ENCODE measurements at places on chromosomes 4 and X.
A peak's percentile ranks its signal among the peaks of the same experiment; 100 is the strongest.

DNA sequence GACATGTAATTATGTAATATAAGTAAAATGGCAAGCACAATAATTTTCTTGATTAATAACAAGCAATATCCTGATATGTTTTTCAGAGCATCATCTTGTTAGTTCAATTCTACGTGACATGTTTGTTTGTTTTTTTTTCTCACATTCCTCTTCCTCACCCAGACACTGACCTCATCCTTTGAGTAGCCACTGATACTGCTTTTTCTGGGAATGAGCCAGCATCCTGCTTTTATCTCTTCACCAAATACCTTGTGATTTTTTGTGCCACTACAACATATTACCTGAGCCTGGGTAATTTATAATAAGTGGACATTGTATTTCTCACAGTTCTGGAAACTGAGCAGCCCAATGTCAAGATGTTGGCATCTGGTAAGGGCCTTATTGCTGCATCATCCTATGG lies 484.0 kb downstream of the NAF1 start:
- no peak for DNase-seq

DNA sequence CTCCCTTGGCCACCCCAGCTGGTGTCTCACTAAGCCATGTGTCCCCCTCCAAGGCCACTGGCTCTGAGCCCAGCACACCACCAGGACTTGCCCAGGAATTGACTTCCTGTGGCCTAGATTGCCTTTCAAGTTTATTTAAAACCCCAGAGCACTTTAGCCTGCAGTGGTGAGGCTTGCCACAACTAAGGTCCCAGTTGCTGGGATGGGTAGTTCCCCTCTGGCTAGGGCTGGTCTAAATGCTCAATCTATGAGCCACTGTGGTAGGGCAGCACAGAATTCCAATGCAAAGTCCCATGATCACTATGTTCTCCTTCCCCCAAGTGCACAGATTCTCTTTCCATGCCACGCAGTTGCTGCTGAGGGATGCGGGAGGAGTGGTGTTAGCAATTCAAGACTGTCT lies 61.1 kb upstream of the HCCS start:
- DNase-seq: no peak

DNA sequence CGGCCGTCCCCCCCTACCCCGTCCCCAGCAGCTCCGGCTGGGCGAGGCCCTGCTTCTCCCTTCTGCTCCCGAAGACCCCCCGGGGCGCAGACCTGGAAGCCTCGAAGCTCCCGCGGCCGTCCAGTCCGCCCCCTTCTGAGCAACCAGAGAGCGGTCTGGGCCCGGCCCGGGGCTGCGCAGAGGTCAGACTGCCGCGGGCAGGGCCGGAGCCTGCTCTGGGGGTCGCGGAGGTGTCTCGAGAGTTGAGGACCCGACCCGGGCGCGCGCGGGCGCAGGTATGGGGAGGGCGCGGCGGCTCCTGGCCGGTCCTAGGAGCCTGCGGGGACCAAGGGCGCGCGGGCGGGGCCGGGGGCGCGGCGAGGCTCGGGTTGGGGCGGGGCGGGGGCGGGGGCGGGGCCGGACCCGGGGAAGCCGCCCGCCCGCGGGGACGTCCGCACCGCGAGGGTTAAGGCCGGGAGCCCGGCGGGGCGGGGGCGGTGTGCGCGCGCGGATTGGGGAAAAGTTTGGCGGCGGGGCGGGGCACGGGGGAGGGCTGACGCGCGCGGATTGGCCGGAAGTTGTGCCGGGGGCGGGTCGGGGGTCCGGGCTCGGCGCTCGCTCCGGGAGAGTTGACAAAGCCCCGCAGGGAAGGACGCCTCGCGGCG lies at the start of gene FGFRL1:
Gene FGFRL1 (plus strand): TSS at position 605 of the 644 bp plus-strand sequence. CDS start 860 bp downstream, outside the sequence.
- peak; percentile 90 for DNase-seq

- DNase-seq: no peak
Observed at GRCh38 chr4:101224358-101225218, 122.7 kb downstream of the PPP3CA start.

DNA sequence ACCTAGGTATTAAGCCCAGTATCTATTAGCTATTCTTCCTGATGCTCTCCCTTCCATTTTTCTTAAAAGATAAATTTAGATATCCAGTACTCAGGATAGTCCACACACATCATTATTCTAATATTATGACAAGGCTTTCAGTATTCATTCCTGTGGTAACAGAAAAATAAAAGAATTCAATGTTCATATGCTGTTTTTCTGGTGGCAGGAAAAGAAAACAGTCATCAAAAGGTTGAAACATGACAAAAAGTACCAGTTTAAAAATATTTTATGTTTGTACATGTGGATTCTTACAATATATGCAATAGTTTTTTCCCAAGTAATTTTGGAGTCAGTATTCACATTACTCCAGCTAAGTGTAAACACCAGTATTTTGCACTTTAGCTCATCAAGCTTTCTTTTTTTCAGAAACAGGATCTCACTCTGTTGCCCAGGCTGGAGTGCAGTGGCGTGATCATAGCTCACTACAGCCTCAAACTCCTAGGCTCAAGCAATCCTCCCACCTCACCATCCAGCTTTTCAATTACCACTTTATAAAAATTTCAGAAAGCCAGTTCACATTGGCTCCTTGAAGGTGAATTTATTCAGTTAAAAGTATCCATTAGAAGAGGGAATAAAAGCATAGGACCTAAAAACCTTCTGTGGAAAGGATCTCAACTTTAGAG lies 2.3 kb downstream of the APBB2 start:
- DNase-seq: no peak

DNA sequence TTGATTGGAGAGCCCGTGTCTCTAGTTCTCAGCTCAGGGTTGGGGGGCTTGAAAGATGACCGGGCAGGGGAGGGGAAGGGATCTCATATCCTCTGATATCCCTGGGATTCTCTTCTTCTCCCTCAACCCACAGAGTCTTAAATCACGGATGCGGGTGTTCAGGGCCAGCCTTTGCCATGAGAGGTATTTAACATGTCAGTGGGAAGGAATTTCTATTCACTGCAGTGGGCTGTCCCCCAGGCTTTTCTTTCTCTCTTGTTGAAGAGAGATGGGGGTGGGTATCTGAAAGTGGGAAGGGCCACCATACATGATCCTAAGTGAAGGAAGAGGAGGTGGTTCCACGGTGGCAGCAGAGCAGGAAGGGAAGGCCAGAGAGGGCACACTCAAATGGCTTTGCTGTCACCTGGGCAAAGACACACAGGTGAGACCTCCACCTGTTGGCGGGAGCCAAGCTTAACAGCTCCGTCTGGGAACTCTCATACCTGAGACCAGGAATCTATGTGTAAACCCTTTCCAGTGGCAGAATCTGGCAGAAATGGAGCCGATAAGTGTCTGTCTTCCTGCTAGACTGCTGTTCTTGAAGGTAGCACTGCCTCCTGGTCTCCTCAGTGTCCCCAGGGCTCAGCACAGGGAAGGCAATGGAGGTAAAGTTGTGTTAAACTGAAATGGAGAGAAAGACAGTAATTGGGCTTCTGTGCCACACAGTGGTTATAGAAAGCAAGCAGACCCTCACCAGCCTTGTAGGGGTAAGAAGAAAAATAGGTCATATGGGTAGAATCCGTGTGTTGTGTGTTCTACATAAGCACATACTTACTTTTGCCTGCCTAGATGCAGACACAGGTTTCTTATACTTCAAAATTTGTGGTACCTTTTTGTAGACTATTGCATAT lies 49.4 kb downstream of the RHOH start:
- no peak for DNase-seq

GRCh38 chr4:152805071-152805650 lies 25.4 kb downstream of the ARFIP1 start:
- DNase-seq: no peak

- DNase-seq: no peak
Observed at GRCh38 chrX:119783026-119783425, 8.4 kb downstream of the RPL39 start.

DNA sequence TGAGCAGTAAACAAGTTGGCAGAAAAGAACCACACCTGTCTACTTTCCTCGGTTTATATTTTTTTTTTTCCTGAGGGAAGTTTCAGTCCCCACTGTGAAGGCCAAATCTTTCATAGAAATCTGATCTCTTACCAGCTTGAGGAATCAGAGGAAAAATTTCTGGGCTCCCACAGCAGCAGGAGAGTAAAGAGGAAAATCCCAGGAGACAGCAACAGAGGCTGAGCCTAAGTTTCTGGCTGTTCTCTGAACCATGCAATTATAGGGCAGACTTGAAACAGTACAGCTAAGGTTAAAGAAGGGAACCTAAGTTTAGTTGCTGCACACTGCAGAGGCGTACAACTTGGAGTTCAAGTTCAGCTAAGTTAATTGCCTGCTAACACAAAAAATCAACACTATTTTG lies 1090.9 kb upstream of the INTU start:
- no peak for DNase-seq

DNA sequence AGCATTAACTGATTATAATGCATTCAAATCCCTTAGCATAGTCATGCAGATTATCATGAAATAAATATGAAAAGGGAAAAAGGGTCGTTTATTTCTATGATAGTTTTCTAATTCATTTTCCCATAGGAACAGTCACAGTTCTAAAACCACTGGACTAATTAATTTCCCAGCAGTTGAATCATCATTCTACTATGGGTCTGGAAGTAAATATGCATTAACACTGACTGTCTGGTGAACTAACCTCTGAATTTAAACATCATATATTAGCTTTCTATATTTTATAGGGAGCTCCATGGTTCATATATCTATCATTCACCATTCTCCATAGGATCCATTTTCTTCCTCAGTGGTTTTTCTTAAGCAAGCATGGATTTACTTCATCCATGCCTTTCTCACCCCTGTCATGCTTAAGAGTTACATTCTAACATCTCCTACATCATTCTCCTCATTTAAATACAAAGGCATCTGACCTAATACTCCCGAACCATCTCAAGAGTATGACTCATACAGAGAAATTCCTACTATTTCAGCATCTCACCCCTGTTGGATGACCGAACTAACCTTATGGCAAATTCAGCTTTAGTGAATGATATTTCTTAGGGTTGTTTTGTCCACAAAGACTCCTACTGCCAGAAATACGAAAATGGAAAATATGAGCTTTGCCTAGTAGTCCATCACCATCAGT lies 198.7 kb upstream of the ADAMTS3 start:
- DNase-seq: no peak

GRCh38 chr4:3860061-3860912 lies 94.1 kb downstream of the ADRA2C start:
- DNase-seq: no peak

GRCh38 chr4:154622598-154622997 lies 10.1 kb upstream of the FGG start:
- DNase-seq: peak; percentile 49

DNA sequence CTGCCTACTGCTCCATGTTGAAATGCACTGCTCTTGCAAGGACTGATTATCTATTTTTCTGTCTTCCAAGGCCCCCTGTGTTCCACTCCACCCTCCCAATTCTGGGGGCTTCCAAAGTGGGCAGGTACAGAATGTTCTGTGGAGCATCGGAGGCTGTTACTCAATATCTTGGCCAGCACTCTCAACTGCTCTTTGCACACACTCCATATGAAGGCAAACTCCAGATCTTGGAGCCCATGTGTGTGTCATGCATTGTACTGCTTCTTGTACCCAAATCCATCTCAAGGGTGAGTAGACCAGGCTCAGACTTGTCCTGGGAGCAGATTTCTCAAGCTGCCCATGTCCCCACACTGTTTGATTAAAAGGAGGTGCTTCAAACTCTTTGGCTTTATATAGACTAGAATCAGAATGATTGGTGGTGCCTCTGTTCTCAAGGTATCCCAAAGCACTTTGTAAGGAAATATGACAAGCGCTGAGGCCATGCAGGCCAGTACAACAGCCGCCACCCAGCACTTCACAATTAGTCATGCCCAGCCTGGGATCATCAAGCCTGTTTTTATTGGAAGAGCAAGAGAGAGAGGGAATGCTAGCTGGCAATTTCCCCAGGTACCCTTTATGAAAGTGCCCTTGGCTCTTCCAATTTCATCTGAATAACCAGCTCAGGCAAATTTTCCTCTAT lies 44.3 kb downstream of the AR start:
- DNase-seq: no peak

DNA sequence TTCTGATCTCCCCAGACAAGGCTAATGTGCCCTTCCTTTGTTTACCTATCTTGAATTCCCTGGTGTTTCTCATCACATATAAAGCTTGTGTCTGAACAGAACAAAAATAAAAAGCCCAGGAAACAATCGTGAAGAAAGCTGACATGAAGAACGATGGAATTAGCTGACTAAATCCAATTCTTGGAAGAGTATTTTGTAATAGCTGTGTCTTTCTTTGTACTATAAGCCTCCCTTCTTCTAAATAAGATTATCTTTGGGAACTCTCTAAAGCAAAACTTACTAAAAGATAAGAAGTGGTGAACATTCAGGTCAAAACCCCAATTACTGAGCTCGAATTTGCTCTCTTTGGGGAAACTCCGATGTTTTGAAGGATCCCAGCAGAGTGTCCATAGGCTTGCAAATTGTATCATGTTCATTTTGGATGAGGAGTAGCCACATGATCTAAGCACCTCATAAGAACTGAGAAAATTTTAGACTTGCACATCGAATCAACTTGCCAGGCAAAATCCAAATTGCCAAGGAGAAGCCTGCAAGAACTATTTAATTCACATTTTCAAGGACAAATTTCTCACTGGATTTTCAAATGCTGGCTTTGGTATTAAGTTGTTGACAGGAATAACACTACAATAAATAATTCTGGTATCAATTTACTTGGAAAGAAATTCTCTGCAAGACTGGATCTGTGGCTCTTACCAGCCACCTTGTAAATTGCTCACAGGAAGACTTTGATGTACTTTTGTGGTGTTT lies 106.2 kb downstream of the LNX1 start:
- no peak for DNase-seq

- no peak for DNase-seq
Observed at GRCh38 chrX:22268706-22269105, 4.0 kb upstream of the CBLL2 start.

GRCh38 chr4:8023696-8024033 lies 84.0 kb upstream of the AFAP1 start:
- DNase-seq: no peak

DNA sequence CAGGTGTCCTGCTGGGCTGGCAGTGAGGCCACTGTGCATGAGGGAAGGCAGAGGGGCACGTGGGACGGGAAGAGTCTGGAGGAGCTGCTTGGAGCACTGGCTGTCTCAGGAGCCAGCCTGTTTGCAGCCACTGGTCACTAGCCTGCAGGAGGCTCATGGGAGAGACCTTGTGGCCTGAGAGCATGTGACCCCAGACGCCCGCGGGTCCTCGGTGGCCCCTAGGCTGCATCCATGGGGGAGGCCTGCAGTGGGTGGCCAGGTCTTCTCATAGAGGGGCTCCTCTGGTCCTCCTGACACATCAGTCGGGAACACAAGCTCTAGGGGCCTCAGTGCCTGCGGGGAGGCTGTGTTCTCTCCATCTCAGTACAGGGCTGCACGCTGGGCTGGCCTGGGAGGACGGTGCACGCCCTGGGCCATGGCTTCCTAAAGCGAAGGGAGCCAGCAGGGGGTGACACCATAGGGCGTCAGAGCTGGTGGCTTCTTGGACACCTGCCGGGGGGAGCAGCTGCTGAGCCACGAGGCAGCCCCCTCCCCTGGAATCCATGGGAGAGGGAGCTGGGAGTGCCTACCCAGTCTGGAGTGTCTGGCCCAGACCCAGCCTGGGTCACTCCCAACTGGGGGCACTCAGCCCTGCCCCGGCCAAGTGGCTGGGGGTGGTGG lies 12.3 kb downstream of the NAT8L start:
- DNase-seq: no peak

- DNase-seq: no peak
Observed at GRCh38 chr4:22191565-22191964, 243.0 kb upstream of the KCNIP4 start.

- DNase-seq: no peak
Observed at GRCh38 chrX:54479136-54480111, 16.6 kb downstream of the FGD1 start.

Data from activated CD4-positive, alpha-beta T cell treated with anti-CD3 and anti-CD28 coated beads, Interleukin-10, Interleukin-2, amounts not matched to agents 100 ng/mL and 50 ng/mL, durations not matched to agents 16 hours and 8 hours (primary cell).